ENCODE measurements at places on chromosomes 6 and 20.

DNA sequence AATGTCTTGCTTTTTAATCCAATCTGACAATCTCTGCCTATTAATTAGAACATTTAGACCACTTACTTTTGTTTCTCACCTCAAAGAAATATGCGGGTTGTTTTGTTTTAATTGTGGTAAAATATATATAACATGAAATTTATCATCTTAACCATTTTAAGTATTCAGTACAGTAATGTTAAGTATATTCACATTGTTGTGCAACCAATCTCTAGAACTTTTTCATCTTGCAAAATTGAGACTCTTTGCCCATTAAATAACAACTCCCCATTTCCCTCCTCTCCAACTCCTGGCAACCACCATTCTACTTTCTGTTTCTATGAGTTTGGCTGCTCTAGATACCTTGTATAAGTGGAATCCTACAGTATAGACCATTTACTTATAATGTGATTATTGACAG, 13.8 kb upstream of the TCP11 start:
- DNase-seq = no peak

DNA sequence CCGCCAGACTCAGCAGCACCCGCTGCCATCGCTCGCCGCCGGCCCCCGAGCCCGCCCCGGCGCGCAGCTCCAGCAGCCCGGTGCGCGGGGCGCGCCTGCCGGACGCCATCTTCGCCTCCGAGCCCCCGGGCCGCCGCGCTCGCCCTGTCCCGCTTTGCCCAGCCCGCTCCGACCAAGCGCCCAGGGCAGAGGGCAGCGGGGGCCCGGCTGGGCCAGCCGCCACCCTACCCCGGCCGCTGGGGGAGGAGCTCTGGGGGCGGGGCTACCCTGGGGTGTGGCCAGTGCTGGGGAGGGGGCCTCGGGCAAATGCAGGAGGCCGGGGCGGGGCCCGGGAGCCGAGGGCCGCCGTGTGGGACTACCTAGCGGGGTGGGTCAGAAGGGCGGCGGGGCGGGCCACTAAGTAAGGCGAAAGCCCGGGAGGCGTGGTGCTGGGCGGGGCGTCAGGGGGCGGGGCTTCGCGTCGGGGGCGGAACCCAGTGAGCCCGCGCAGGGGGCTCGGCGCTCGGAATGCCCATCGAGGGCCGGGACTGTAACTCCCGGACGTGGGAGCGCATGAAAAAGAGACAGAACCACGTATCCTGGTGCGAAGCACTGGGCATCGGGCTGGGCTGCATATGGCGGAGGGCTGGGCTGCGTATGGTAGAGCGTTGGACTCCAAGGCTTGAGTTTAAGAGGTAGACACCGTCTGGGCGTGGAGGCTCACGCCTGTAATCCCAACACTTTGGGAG, at the start of gene SNTA1:
Gene SNTA1 (minus strand): TSS at position 252 of the 728 bp plus-strand sequence. CDS start 143 bp downstream, at position 109.
- peak; percentile 98 for DNase-seq

DNA sequence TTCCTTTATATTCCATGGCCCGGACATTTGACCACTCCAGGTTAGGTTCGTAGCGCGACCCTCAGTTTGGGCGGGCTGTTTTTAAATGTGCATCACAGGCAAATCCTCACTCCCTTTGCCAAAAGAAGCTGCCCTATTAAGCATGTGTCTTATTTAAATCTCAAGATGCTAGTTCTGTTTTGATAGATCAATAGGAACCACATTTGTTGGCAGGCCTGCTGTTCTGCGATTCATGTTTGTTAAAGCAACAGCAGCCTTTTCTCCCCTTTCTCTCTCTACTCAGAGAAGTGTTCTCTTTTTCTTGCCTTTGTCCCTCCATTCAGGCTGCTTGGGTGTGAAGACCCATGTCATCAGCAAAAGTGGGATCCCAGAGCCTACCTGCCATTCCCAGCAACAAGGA, 212.0 kb upstream of the SSTR4 start:
- no peak for DNase-seq

DNA sequence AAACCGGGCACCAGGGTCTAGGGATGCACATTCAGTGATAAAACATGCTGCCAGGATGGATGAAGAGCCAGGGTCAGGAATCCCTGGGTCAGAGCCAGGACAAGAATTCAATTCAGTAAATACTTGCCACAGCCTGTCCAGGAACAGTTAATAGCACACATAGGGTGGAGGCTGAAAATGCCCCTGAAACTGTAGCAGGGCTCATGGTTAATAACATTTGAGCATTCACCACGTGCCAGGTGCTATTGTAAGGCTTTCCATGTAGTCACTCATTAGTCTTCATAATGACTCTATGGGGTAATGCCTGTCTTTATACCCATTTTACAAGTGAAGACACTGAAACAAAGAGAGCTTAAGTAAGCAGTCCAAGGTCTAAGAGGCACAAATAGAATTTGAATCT, 296.3 kb downstream of the LRFN2 start:
- DNase-seq = no peak

- no peak for DNase-seq
Observed at GRCh38 chr6:112877134-112878100, 530.3 kb downstream of the RFPL4B start.

DNA sequence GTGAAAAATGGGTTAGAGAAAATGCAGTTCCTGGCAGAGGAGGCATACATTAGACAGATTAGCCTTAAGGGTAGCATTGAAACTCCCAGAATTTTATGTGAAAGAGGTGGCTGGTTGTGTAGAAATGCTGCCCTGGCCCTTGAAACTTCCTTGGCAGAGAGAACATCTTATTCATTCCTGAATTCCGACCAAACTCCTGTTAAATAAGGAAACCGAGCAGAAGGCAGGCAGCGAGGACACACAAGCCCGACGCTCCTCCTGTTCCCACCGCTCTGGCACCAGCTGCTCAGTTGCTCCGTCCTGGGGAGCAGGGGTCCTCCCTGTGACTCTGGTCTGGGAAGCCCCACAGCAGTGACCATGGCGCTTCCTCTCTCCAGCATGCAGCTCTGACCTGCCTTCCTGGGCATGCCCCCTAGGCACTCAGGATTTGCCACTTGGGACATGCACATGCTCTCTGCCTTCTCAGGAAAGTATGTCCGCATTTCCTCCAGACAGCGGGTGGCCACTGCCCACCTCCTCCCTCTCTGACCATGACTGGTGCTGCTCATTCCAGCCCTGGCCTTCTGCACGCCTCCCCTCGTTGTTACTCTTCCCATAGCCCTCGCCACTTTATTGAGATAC, 35.2 kb upstream of the CLDN20 start:
- no peak for DNase-seq

DNA sequence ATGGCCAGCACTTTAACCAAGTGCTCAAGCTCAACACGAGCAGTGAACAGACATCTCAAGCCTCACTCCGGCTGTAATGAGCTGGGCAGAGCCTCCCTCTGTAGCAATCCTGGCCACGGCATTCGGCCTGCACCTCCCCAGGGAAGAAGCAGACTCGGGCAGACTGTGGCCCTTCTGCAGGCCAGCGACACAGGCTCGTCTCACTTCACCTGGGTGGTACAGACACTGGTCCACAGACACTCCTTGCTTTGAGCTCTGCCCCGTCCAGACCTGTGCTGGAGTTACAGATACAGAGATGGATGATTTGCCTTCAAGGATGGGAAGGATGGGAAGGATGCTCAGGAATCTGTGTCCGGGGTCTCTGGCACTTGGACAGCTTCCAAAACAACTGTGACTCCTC, 300.9 kb downstream of the PREX1 start:
- DNase-seq = no peak

DNA sequence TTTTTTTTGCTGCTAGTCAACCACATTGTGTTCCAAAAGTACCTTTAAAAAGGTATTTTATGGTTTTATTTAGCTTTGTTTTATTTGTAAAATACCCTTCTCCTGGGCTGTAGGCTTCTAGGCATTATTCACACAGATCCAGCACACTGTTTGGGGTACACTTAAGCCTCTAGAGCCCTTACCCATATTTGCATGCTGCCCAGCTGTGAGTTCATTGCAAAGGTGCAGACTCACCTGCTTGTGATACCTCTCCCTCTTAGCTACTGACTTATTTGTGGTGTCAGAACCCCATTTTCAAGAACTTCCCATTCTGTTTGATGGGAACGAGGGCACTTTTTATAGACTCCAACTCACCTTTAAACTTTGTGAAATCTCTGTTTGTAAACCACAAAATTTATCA, 69.8 kb downstream of the RIN2 start:
- DNase-seq = no peak

DNA sequence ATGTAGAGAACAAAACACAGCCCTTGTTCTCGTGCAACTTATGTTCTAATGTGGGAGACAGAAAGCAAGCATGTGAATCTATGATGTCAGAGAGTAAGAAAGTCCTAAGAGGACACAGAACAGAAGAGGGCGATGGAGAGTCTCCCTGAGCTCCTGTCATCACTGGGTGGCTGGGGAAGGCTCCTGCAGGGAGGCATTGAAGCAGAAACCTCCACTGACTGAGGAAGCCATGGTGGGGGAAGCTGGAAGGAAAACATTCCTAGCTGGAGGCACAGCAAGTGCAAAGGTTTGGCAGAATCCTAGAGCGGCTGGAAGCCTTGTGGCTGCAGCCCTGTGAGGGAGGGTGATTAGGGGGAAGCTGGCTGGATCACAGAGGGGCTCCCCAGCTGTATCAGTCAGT, 248.0 kb downstream of the CDH26 start:
- peak; percentile 56 for DNase-seq

DNA sequence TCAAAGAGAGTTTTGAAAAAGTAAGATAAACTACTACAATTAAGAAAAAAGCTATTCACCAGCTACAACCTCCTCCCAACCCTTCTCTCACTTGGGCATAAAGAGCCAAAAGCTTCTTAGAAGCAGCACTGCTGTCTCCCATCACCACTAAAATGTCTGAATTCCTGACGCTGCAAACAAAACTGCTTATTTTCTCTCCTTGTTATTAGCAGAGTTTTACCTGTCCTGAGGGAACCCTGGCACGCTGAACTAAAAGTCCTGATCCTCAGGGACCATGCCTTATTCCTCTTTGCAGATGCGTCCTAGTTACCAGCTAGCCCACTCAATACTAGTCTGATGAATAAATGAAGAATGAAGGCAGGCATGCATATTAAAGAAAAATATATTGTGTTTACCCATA, 1.1 kb downstream of the HACE1 start:
- peak; percentile 7 for DNase-seq

- no peak for DNase-seq
Observed at GRCh38 chr20:44425923-44426322, 49.8 kb upstream of the TTPAL start.

GRCh38 chr20:32536851-32537656, 48.1 kb downstream of the NOL4L start:
- peak; percentile 26 for DNase-seq

DNA sequence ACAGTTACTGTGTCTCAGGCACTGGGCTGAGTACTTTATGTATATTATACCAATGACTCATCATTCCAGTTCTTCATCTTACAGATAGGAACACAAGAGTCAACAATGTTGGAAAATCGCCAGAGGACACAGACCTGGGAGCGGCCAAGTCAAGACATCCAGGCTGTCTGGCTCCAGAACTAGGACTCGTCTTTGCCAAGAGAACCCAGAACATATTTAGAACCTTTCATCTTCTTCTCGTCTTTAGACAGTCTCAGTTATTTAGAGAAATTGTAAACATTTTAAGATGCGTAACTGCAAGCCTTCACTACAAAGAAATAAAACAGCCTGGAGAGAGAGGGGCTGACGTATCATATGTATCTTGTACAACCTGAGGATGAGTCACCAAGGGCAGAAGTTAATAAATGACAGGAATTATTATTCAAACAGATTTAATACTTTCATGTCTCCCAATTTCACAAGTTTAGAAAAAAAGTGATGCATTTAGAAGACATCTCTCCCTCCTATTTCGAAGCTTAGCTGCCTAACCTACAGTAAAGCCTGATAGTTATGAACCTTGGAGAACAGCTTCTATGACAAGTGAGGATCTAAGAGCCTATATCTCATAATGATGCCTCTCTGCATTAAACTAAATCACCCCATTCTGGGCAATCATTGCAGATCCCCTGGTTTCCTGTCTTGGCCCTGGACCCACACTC, 43.4 kb downstream of the SLC22A3 start:
- DNase-seq = no peak

- DNase-seq = no peak
Observed at GRCh38 chr6:124907596-124907995, 54.6 kb upstream of the RNF217 start.

DNA sequence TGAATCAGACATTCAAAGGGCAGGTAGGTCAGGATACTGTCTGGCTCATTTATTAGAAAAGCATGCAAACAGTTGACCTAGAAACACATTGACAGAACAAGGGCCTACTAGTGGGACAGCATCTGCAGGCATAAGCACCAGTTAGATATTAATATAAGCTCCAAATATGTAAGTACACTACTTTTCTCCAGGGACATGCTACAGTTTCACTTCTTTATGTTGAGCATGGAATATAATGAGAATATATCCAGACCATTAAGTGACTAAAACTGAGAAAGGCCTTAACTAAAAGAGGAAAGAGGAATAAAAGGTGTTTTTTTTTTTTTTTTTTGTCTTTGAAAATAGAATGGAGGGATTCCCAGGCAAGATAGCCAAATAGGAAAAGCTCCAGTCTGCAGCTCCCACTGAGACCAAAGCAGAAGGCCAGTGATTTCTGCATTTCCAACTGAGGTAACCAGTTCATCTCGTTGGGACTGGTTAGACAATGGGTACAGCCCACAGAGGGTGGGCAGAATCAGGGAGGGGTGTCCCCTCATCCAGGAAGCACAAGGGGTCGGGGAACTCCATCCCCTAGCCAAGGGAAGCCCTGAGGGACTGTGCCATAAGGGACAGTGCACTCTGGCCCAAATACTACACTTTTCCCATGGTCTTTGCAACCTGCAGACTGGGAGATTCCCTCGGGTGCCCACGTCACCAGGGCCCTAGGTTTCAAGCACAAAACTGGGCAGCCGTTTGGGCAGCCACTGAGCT, 251.6 kb downstream of the PHF3 start:
- no peak for DNase-seq

GRCh38 chr6:40714143-40714542, 127.0 kb upstream of the LRFN2 start:
- no peak for DNase-seq

Data from HEK293T (cell line).